Activated naive CD4-positive, alpha-beta T cell treated with Interleukin-2 at 50 U/mL for 16 hours (primary cell): ENCODE measurements at places on chromosomes 3 and 15.

GRCh38 chr3:48187579-48188265 lies 495 bp downstream of the CDC25A start:
- DNase-seq: peak; percentile 42

- DNase-seq: no peak
These were observed 60.4 kb upstream of the CHD2 start for GRCh38 chr15:92839696-92840095.

GRCh38 chr15:50798684-50799083 lies 33.2 kb upstream of the SPPL2A start:
- no peak for DNase-seq

DNA sequence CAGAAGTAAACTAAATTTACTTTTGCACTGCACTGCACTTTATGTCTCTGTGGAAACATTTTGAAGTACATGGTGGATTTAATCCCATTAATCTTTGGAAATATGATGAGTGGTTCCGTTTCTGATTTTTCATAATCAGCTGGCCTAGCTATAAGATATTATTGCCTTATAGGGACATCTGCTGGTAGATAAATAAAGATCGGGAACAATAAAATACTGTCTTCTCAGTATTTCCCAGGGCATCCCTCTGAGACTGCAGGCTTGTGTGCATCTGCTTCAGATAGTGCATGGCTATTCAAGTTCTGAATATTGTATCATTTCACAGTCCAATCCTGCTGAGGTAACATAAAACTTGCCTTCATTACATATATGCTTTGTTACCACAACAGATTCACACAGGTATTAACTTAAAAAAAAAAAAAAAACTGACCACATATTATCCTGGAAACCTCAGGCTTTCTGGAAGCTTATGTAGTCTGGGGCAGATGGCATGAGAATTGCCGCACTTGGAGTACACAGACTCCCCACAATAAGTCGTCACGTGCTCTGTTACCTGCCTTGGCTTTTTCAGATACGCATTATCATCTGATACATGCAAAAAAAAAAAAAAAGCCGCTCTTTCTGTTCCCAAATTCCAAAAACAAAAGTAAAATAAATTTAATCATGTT lies 330.8 kb upstream of the AGTR1 start:
- DNase-seq: no peak

DNA sequence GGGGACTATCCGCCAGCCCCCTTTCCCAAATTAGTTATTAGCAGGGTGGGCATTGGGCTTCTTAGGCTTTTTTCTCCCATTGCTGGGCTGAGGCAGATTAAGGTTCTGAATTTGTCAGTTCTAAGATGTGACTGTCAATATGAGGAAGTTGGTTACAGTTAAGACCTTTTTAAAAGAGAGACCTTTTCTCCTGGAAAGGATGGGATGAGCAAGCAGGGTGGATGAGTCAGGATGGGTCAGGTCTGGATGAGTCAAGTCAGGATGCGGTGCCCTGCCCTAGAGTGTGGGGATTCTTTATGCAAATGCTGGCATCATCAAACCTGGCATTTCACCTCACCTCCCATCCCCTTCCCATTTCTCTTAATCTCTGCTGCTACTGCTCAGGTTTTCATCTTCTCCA lies 1.9 kb downstream of the AEN start:
- DNase-seq: peak; percentile 68

GRCh38 chr3:149967086-149967685 lies 3.5 kb downstream of the PFN2 start:
- no peak for DNase-seq

- DNase-seq: no peak
These were observed 23.6 kb upstream of the KIF23 start for GRCh38 chr15:69390575-69390974.

DNA sequence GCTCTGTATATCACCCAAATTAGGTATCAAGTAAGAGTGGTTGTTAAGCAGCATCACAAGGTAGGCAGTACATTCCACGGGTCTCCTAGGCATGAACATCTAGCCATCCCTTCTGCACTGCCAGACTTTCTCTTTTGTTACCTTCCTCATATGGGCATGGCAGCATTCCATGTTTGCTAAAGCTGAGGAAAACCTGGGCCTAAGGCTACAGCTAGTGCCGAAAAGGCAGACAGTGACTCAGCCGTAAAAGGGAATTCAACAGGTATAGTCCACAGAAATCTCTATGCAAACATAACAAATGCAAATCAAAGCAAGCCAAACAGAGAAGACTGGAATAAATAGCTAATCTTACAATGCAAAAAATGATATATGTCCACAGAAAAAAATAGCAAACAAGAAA lies 645.4 kb downstream of the ZBBX start:
- DNase-seq: no peak

DNA sequence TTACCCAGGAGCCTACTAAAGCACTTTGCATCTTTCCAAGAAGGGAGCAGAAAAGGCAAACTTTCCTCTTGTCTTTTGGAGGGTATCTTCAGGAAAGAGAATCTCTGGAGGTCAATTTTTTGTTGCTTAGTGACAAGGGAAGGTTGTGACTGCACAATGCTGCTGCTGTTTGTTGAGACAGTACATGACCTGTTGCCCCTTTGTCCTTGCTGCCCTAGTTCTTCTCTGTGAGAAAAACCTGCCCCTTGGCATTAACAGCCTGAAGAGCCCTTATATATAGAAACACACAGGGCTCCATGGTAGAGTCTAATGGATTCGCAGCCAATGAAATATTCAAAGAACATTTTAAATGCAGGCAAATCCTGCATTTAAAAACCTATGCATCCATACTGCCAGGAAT lies 20.3 kb downstream of the KLHDC8B start:
- no peak for DNase-seq
